EH (cell line): ENCODE measurements at places on chromosomes 4 and X.

DNA sequence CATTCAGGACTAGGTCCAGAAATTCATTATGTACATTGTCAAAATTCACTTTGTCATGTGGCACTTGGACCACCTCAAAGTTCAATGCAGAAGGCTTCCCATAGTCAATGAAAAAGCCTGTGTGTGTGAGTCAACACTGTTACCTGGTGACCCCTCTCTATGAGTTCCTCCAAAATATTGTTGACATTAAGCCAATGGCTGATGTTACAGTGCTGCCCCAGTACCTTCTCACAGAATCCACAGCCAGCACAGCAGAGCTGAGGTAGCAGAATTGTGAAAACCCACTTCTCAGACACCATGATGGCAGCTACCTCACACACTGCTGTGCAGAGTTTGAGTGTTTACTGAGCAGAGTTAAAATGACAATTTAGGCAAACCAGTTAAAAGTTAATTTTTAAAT lies 22.4 kb upstream of the UGT2B4 start:
- DNase-seq: no peak

GRCh38 chr4:87410157-87410556 lies 12.2 kb upstream of the NUDT9 start:
- DNase-seq: no peak

DNA sequence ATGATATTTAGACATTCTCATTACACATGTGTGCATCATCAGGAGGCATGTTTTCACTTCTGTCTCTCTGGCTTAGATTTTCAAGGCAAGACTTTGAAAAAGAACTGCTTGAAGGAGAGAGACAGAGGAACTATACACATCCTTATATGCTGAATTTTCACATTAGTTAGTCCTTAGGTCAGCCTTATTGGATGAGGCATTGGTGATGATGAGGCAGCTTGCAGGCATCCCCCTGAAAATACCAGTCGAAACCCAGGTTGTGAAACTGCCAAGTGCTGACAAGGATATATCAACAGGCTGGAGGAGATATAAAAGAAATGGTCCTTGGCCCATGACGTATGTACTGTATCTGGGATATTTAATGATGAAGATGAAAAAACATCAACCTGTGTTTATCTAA lies 297.2 kb upstream of the AADAT start:
- peak; percentile 19 for DNase-seq

DNA sequence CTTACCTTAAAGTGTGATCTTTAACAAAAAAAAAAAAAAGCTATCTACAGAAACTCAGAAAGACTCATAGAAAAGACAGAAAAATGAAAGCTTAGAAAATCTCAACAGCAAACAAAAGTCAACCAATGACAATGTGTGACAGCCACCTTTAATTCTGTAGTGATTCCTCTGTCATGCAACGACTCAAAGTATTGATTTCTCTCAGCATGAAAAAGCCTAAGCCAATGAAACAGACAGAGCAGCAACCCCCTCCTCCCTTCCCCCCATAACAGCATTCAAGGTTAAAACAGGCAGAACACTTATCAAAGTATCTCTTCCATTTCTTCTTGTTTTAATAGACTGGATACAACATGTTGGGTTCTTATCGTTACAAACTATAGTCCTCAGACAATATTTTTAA lies 112.5 kb downstream of the MAB21L2 start:
- DNase-seq: no peak

DNA sequence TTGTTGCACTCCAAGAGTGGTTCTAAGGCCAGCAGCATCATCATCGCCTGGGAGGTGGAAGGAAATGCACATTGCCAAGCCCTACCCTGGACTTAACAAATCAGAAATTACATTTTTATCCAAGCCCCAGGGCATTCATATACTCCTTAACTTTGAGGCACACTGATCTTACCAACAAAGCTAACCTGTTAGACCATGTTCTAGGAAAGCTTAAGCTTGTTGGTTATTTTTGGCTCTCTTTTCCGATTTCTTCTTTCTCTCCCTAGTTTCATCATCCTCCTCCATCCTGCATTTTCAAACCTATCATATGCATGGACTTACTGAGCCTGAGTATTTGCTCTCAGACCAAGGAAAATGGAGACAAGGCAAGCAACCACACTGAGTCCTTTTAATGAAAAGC lies 133.4 kb downstream of the OPHN1 start:
- peak; percentile 1 for DNase-seq

- DNase-seq: no peak
Measured at GRCh38 chr4:109978704-109979454, 66.2 kb downstream of the EGF start.

- DNase-seq: no peak
Measured at GRCh38 chr4:113040793-113041192, 8.7 kb upstream of the ANK2 start.

- DNase-seq: no peak
Measured at GRCh38 chr4:124768596-124769365, 56.2 kb upstream of the ANKRD50 start.

GRCh38 chr4:190017357-190018200 lies 9.5 kb downstream of the FRG2 start:
- no peak for DNase-seq

DNA sequence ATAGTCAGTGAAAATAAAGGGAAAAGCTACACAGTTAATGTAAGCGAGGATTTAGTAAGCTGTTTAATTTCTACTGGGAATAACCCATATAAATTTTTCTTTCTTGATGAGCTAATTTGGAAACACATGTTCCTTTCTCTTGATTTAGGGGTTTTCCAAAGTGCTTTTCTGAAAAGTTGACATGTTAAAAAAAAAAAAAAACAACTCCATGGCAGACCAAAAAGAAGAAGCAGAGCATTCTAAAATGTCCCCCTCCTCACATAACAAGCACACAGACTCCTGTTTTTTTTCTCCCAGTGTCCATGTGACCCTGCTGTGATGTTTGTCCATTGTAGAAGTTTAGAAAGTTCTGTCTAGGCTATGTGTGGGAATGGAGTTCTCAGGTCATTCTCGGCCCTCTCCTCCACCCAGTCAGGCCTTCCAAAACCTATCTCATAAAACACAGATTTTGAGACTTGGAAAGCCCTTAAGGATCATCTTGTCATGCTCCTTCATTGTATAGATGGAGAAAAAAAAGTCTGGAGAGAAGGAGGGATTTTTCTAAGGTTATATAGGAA lies 792 bp downstream of the CLIC2 start:
- no peak for DNase-seq

- peak; percentile 91 for DNase-seq
Measured at GRCh38 chr4:139083956-139084803, 68.6 kb downstream of the NOCT start.

DNA sequence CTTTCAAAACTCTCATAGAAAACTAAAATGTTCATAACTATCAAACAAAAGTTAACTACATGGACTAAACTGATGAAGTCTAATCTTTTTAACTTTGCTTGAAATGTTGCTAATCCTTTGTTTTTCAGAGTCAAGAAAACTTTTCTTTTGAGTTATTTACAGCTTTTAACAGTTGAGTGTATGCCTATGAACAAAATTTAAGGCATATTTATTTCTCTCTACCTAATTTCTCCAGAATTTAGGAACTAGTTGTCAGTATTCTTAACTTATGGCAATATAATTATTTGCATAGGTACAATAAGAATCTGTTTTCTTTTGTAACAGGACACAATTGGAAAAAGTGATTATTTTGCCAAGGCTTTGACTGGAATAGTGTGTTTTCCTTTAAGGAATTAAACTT lies 23.8 kb downstream of the TENM3 start:
- DNase-seq: no peak
